ENCODE measurements at places on chromosomes 1 and 21. TPM values are rescaled to one million over a fixed set of nuclear protein-coding genes. Genes with fewer than 3 reads are reported as not detected.

GRCh38 chr1:21950734-21951133 is 13.6 kb upstream of the HSPG2 start:
- no peak for DNase-seq

GRCh38 chr1:35866991-35867390 is 16.0 kb upstream of the AGO1 start:
- no peak for DNase-seq

GRCh38 chr1:108817016-108817415 is 39.9 kb downstream of the AKNAD1 start:
- DNase-seq = no peak

- no peak for DNase-seq
Observed at GRCh38 chr1:232655028-232655745, 25.3 kb upstream of the SIPA1L2 start.

DNA sequence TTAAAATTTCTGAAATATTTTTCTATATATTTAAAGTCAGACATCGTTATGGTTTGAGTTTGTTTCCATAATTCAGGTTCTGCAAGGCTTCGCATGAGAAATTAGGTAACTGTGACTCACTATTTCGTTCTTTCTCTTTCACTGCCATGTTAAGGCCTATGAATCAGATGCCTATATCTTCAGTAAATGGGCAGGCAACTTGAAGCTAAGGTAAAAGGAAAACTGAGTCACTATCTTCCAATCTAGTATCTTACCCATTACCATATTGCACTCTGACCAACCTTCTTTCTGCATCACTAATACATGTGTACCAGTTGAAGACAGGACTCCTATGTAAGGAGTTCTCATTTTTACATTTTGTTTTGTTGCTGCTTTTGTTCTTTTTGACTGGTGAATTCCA is 37.8 kb downstream of the PYHIN1 start:
- no peak for DNase-seq

GRCh38 chr1:185073725-185074124 is 28.4 kb downstream of the RNF2 start:
- DNase-seq = no peak

GRCh38 chr1:81170721-81171120 is 630.0 kb upstream of the ADGRL2 start:
- DNase-seq = no peak

- DNase-seq = no peak
Observed at GRCh38 chr1:7810395-7810794, 26.3 kb downstream of the PER3 start.

DNA sequence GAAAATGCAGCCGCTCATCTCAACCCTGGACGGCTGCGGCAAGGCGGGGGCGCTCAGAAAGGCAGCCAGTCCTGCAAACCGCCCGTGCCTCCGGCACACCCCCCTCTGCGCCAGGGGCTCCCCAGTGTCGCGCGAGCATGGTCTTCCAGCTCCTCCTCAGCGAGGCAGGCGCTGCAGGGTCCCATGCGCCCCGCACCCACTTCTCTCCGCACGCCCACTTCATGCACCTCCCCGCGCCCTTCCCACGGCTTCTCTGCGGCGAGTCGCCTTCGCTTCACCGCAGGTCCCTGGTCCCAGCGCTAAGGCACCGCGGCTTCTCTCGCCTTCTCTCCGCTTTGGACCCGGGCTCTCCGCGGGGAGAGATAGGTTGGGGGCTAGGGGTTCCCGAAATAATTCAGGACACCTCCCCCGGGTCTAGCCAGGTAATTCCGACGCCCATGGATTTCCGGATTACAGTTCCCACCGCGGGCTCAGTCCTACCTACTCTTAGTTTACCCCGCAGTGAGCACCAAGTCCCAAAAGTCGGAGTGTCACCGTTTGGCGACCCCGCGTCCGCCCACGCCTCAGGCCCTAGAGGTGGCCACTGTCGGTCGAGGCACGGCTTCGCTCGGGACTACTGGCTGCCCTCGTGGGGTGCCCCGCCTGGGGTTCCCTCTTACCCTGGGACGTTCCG is 67.5 kb downstream of the SYT2 start:
- DNase-seq = no peak

DNA sequence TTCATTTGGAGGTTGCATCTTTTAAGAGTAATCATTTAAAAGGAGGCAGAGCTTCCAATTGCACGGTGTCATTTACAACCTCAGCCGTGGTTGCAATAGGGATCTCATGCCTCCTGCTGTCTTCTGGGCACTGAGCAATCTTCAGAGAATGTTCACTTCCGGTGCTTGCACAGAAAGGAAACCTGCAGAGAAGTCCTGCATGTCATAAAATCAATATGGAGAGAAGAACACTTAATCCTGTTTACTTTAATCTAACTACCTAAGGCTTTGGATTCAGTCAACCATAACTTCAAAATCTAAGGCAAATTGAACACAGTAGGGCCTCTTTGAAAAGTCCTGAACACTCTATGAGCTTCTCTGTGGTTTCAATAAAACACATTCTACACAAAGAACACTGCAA is 11.3 kb upstream of the MAP10 start:
- no peak for DNase-seq

DNA sequence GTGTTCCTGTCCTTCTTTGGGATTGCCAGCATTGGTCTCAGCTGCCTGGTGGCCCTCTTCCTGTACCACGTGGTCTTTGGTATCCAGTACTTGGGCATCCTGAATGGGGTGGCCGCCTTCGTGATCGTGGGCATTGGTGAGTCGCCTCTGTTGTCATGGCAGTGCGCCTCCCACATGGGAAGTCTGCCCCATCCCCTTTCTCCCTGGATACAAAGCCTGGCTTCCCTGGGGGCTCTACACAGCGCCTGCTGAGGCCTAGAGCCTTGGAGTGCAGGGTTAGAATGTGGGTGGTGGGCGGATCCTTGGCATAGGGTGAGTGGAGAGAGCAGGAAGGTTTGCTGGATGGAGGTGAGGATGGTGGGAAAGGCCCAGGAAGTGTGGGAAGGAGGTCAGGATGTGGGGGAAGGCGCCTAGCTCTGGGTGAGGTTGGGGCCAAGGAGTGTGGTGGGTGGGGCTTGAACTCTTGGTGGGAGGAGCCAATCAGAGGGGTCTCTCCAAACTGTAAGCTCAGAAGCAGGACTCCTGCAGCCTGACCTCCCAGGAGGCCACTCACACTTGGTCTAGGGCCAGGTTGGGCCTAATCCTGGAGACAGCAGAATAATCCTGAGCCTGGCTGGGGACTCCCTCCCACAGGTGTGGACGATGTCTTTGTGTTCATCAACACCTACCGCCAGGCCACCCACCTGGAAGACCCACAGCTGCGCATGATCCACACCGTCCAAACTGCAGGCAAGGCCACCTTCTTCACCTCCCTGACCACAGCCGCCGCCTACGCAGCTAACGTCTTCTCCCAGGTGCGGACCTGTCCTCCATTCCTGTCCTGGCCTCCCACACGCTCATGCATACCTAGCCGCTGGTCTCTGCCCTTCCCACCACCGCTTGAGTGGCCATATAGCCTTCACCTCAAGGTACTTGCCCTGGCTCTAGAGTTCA is 36.7 kb downstream of the DISP3 start:
- no peak for DNase-seq

DNA sequence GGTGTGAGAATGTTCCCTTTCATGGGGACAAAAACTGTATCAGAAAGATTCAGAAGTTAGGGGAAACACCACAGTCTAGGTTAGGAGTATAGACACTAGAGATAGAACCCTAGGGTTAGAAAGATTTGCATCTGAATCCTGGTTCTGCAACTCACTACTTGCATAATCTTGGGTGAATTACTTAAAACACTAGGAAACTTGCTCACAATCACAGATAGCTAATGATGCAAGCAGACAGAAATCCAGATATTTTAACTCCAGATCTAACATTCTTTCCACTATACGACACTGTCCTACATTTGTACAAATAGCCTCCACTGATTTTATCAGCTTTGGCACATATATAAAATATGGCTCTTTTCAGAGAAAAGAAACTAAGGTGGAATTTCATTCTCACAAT is 30.8 kb upstream of the GLIS1 start:
- no peak for DNase-seq

- peak; percentile 3 for DNase-seq
Observed at GRCh38 chr1:240575981-240576662, 35.8 kb downstream of the GREM2 start.

DNA sequence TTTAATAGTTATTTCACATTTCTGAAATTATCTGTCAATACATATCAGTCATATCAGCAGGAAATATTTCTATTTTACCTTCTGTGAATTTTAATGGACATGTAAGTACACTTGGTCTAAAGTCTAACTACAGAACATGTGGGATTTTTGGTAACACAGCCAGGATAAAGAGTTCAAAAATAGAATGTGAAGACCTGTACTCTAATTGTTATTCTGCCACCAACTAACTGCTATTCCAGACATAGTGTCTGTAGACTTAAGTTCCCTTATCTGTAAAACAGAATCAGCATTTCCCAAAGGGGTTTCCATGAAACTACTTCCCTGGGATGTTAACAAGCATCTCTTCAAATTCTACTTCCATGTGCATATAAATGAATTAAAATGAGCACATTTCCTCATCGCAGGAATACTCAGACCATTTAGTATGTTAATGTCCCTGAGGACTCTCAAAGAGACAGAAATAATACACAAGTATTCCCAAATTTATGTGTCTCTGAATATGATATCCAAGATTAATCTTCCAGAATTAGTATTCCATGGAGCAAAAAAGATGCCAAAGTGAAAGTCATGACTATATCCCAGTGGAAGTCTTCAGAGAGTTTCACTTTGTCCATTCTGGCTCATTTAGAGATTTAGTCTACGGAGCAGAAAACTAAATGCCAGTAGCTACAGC is 325.6 kb downstream of the NEGR1 start:
- no peak for DNase-seq

GRCh38 chr1:19156676-19157075 is 53.4 kb downstream of the UBR4 start:
- no peak for DNase-seq

DNA sequence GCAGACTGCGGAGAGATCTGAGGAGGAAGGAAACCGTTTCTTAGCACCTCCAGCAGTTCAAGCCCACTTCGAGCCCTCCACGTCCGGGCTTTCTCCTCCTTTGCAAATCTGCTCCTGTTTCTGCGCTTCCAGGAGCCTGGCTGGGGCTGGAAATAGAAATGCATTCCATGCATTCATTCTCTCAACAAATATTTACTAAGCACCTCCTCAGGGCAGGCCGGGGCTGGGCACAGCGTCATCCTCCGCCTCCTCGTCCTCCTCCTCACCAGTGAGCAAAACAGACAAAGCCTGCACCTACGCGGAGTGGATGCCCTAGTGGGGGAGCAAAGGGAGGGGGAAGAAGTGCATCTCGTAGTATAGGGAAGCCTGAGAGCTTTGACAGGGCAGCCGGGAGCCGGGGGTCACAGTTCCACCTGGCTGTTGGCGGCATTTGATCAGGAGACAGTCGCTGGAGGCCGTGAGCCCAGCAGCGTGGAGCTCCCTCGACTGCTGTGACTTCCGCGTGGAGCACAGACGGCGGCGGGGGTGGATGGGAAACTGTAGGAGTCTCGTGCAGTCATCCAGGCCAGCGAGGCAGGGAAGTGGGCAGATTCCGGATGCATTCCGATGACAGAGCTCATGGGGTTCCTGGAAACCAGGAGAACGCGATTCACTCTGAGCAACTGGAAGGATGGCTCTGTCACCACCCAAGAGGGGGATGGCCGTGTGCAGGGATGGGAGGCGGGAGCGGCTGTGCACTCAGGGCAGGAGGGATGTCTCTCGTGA is 93.5 kb downstream of the SIK1 start:
- no peak for DNase-seq

GRCh38 chr1:198330982-198331615 is 174.3 kb downstream of the NEK7 start:
- DNase-seq = no peak

DNA sequence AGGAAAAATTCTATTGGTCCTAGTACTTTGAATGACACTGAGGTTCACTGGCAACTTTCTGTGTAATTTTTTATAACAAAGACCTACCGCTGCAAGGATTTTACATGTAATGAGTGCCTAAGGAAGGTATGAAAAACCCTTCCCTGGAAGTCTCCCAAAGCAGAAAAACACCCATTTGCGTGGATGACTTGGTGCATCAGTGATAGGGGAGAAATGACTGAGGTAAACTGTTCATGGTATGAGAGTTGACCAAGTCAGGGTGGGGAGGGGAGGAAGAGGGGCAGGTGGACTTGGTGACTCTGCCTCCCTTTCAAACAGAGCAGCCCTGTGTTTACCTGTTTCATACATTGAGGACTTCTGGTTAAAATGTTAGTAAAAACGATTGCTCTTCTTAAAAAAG is 78.8 kb upstream of the IPO9 start:
- DNase-seq = no peak

- DNase-seq = peak; percentile 22
Observed at GRCh38 chr1:84758968-84759491, 68.8 kb upstream of the SSX2IP start.

DNA sequence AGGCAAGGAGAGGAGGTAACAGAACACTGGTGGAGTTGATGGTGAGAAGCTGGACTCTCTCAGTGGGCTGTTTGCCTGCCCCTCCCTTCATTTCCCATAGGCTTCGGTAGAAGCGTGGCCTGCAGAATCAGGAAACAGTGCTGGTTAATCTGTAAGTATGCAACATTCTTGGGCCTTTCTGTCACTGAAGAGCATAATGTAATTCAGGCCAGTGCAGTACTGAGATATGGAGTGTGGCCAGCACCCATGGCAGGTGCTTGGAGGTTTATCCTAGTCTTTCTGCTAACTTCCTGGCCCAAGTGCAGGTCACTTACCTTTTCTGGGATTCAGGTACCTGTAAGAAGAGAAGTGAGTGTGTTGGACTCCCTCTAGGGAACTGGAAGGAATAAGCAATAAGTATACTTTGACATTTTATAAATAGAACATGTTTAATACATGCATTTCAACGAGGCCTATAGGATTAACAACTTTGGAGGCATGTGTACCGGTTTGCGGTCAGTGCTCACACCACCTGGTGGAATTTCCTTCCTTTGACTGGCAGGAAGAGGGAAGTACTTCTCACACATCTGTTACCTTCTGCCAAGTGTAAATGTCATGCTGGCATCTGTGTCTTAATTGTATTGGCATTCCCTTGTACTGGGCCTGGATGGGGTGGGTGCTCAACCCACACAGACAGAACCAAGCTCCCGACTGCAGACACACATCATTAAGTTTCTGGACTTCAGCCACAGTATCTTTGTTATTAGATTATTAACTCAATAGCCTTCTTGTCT is 105.5 kb downstream of the KIF26B start:
- no peak for DNase-seq

DNA sequence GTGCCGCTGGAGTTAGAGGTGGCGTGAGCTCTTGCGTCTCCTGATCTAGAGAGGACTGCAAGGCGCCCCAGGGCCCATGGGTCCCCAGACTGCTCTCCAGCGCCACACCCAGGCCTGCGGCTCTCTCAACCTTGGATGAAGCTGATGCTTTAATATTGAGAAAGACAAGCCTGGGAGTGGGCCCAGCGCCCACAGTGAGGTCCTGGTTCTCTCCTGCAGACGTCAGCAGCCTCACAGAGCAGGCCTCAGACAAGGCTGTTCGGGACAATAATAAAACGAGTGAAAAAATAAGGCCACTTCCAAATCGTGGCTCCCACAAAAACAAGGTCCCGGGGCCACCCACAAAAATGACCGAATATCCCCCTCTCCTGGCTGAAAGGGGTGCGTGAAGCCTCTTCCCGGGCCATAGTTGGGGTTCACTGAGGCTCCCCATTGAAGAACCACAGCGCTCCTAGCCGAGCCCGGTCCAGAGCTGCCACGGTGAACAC is 6.0 kb upstream of the DNMT3L start:
- DNase-seq = no peak

GRCh38 chr1:203402629-203403337 is 51.9 kb upstream of the FMOD start:
- DNase-seq = no peak

HSD3B2 gene
- total RNA-seq = not detected

CDC42 gene
- 301 TPM for total RNA-seq

GATAD2B gene
- 53.1 TPM for total RNA-seq

ANGPTL7 gene
- total RNA-seq = not detected

PPCS gene
- 47.5 TPM for total RNA-seq

NMNAT2 gene
- not detected for total RNA-seq

PAQR7 gene
- 9.2 TPM for total RNA-seq
